ENCODE measurements at places on chromosomes 5 and 9. TPM values are rescaled to one million over a fixed set of nuclear protein-coding genes. Genes with fewer than 3 reads are reported as not detected.

The GLDC gene
- polyA plus RNA-seq = not detected

The SHOC1 gene
- not detected for polyA plus RNA-seq

The PRSS3 gene
- polyA plus RNA-seq = not detected

The CDO1 gene
- not detected for polyA plus RNA-seq

The CYSTM1 gene
- polyA plus RNA-seq = 5.1 TPM

- no peak for DNase-seq
Measured at GRCh38 chr9:113632776-113633590, 169.5 kb downstream of the RGS3 start.

DNA sequence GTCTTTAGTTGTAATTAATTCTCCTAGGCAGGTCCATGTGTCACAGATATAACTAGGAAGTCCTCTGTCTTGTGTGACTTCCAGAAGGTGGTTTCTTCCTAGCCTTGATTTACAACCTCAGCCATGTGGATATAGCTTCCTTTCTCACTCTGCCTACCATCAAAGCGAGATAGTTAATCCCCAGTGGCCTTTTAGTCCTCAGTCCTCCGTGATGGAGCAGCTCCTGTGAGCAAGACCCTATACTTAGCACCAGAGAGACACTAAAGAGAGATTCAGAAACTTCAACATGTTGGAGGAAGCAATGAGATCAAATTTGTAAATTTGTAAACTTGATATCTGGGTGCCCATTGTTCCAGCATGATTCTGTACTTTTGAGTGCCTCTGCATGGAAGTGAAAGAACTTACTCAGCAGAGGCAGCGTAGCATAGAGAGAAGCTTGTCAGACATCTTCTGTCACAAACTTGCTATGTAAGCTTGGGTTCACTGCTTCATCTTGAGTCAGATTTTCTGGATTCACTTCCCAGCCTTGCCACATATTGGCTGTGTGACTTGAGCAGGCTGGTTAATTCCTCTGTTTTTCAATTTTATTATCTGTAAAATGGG lies 170.2 kb upstream of the NR3C1 start:
- no peak for DNase-seq

- no peak for DNase-seq
Measured at GRCh38 chr9:120307599-120307998, 272.4 kb downstream of the CDK5RAP2 start.

DNA sequence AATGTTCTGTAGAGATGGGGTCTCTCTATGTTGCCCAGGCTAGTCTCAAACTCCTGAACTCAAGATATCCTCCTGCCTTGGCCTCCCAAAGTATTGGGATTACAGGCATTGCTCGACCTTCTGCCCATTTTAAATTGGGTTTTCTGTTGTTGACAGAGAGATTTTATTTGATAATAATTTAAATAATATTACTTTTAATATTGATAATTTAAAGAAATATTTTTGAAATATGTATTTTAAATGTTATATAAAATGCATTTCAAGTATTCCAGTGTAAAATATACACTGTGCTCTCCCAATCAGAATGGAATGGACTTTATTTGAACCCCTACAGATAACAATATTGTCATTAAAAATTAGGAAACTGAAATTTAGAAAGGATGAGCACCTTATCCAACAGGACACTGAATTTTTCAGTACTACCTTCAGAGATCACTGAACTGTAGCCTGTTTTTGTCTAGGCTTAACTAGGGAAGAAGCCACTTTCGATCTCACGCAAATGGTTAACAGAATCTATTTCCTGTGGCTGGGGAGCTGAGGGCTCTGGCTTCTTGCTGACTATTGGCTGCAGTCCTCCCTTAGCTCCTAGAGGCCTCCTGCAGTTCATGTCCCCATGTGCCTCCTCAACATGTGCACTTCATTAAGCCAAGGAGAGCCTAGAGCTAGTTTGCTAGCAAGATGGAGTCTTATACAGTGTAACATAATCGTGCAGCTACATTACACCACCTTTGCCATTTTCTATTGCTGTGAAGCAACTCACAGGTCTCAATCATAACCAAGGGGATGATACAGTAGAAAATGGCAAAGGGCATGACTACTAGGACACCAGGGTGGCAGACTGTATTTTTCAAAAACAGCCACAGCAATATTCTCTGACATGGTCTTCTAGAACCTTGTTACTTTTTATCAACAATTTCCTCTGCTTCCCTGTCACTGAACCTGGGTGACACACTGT lies 150.0 kb downstream of the CDC42SE2 start:
- no peak for DNase-seq

- DNase-seq = no peak
Measured at GRCh38 chr9:109791003-109791677, 11.1 kb downstream of the PALM2AKAP2 start.

DNA sequence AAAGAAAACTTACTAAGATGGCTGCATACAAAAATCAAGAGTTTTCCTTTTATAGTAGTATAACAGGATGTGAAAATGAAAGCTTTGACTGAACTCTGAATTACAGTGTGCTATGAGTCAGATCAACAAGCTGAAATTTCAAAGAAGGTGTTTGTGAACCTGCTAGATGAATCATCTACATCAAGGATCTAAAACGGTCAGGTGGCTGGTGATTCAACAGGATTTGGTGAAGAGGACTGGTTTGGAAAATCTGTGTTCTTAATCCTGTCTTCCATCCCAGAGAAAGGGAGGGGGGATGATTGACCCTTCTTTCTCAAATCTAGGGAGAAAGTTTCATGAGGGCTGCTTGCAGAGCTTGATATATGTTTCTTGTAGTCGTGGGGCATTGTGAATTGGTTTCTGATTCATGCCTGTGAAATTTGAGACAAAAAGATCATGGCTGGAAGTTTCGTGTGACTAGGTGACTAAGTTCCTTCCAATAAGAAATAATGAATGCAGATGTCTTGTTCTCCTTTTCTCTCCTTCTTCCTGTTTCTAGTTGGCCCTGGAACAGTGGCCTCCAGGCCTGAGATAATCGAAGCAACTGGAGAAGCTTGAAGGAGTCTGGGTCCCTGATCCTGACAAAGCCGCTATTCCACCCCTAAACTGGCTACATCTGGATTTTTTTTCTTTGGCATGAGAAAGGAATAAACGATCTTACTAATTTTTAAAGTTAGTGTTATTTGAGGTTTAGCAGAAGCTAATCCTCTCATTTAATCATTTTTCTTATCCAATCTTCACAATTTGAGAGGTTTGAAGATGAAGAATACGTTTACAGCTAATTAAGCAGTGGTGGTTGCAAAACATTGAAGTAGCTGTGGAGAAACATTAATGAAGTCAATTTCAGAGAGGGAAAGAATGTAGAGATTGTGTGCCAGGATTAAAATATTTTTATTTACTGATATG lies 67.2 kb downstream of the MRPS30 start:
- DNase-seq = no peak

DNA sequence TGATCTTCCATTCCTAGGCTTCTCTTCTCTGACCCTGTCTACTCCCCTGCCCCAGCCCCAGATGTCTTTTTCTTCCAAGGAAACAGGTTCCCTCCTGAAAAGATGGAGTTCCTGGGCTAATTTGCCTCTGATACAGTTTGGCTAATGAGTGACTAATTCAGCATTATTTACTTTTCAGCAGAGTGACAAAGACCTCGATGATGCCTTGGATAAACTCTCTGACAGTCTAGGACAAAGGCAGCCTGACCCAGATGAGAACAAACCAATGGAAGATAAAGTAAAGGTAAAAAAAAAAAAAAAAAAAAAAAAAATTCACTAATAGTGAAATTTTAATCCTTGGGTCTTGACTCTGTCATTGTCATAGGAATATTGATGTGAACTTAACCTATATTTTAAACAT lies 42.7 kb downstream of the ERAP1 start:
- no peak for DNase-seq

GRCh38 chr9:84271531-84271900 lies 69.0 kb downstream of the SLC28A3 start:
- no peak for DNase-seq

DNA sequence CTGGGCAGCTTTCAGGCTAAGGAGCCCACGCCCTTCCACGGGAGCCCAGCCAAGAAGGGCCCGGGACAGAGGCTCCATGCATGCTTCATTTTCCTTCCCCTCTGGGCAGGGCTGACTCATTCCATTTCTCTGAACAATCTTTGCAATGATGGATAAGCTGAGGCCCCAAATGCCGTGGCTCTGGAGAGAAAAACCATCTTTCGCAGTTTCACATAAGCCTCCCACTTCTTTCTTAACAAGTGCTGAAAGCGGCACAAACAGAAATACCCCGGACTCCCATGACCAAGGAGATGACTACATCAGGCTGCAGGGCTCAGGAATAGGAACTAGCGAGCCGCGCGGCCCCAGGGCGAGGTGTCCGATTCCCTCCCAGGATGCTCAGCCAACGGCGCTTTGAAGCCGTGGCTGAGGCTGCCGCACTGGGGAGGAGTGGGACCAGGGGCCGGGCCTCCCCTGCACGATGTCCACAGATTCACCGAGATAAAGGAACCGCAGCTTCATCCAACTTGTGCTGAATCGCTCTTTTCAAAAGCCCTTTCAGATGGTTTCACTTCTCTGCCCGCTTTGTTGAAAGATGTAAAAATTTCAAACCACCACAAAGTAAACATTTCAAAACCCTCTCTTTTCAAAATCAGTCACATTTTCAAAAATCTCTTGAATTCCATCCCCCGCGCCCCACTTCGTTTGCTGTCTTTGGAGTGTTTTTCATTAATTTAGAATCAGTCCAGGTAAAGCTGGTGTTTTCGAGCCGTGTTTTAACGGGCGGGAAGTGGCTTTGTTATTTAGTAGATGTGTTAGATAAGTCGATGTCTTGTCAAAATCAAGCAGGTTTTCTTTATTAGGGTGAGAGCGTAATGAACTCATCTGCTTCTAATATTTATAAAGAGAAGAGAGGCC lies 96.5 kb upstream of the LMX1B start:
- peak; percentile 27 for DNase-seq
